Neural progenitor cell (in vitro differentiated cells): ENCODE measurements at places on chromosomes 12 and 14.
A peak's percentile ranks its signal among the peaks of the same experiment; 100 is the strongest.

- DNase-seq, result no peak
Measured at GRCh38 chr14:29671034-29671433, 256.6 kb downstream of the PRKD1 start.

DNA sequence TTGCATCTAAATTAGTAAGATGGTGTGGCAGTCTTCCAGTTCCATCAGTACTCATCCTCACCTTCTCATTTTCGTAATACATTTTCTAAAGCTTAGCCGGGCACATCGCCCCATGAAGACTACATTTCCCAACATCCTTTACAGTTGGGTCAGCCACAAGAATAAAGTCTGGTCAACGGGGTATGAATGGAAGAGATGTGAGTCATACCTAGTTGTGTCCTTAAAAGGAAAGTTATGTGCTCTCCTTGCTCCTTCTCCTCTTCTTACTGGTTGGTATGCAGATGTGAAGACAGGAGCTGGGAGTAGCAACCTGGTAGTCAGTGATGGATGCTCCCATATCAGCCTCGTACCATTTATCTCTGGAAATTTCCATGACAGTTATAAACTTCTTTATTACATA, 35.9 kb upstream of the EGLN3 start:
- DNase-seq, result no peak

DNA sequence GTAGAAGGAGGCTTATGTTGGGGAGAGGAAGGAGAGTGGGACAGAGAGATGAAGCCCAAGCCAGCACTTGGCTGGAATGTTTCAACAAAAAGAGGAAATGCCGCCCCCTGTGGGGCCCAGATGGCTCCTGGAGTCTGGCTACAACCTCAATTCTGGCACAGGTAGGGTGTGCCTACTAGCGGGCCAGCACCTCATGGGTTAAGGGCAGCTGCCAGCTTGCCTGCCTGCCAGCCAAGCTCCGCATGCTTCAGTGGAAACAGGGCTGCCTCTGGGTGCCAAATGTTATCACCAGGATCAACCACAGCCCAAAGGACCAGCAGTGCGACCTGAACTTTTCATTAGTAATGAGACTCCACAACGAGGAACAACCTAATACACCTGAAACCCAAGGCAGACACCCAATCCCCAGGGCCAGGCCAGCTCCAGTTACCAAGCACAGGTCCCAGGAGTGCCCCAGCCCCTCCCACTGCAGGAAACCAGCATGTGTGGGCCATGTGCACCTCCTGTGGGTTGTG, 11.3 kb downstream of the RAB15 start:
- DNase-seq, result peak; percentile 51

GRCh38 chr12:4172999-4173398, 100.6 kb upstream of the CCND2 start:
- DNase-seq, result no peak

GRCh38 chr12:120905856-120906384, 1.8 kb upstream of the SPPL3 start:
- DNase-seq, result no peak

DNA sequence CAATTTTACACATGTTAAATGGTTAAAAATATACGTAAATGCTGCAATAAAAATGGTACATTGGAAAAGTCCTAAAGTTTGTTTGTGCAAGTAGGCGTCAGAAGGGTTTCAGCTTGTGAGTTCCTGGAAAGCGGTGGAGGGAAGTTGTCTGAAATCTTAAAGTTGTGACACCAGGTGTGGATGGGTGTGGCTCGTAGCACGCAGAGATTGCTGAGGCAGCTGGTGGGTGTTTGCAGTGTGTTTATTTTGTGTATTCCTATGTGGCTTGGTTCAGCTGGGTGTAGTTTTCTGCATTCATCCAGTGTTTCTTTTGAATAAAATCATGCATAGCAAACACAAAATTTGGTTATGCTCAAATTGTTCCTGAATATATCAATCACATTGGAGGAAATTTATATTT, 136.8 kb upstream of the TBX3 start:
- DNase-seq, result no peak

GRCh38 chr12:132551641-132552031, 58.7 kb downstream of the LRCOL1 start:
- no peak for DNase-seq

- DNase-seq, result no peak
Measured at GRCh38 chr14:50607181-50607580, 47.2 kb downstream of the ATL1 start.

DNA sequence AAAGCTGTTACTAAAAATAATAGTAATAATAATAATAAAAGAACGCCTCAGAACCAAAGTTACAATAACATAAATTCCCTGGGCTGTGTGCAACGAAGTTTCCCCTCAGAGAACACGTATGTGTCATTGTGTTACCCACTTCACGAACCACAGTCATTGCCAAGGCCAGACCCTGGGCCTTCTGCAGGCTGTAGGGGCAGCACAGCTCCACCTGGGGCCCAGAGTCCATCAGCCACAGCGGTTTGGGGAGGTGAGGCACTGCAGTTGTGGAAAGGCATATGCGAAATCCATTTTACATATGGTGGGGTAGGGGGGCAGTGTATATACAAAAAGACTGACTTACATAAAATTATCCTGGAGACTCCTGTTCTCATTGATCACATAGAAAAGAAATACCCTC, 56.1 kb downstream of the ESR2 start:
- no peak for DNase-seq

DNA sequence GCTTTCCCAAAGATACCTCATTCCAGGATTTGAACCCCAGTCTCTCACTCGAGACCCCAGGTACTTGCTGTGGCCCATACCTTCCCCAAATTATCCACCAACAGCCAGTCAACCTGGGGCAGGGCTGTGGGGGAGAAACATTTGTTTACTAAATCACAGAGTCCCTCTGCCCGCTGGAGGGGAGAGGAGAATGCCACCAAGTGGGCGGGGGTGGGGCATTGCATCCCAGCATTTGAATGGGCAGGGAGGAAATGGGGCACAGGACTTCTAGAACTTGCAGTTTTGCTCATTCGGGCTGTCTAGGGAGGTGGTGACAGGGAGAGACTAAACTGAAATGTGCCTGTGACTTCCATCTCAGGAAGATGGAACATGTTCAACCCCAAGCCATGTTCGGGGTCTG, 10.9 kb upstream of the SERPINA9 start:
- DNase-seq, result peak; percentile 9

DNA sequence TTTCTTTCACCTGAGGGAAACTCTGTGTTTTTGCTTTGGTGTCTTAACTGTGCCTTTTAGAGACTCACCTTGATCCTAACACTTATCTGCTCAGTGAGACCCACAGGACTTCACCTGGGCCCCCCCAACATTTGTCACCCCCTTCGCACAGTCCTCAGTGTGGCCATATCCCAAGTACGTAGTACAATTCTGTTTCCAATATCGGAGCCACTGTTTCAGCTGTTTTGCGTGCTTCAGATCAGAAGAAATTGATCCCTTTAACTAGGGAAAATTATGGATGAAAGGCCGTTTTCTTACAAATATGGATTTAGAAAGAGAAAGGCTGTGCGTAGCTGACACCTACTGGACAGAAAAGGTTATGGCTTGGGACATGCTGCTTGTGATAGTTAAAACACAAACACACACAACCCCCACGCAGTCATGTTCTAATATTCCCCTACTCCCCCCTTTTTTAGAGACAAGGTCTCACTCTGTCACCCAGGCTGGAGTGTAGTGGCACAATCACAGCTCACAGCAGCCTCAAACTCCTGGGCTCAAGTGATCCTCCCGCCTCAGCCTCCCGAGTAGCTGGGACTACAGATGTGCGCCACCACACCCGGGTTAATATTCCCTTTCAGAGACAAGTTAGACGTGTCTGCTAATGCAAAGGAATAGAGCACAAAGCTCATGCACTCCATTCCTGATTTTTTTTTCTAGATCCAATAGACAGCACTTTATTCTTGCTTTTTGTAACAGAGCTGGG, 3.6 kb upstream of the SLC7A8 start:
- DNase-seq, result peak; percentile 63
